ENCODE measurements at places on chromosomes 3 and 15. TPM values are rescaled to one million over a fixed set of nuclear protein-coding genes. Genes with fewer than 3 reads are reported as not detected.
A peak's percentile ranks its signal among the peaks of the same experiment; 100 is the strongest.

The GOLGA6A gene
- not detected for total RNA-seq

The EFCAB12 gene
- 1.1 TPM for total RNA-seq

The RNF111 gene
- 31.8 TPM for total RNA-seq

The NOX5 gene
- 0.19 TPM for total RNA-seq

The PLA2G4D gene
- not detected for total RNA-seq

The SPINK8 gene
- not detected for total RNA-seq

The GXYLT2 gene
- 8.4 TPM for total RNA-seq

DNA sequence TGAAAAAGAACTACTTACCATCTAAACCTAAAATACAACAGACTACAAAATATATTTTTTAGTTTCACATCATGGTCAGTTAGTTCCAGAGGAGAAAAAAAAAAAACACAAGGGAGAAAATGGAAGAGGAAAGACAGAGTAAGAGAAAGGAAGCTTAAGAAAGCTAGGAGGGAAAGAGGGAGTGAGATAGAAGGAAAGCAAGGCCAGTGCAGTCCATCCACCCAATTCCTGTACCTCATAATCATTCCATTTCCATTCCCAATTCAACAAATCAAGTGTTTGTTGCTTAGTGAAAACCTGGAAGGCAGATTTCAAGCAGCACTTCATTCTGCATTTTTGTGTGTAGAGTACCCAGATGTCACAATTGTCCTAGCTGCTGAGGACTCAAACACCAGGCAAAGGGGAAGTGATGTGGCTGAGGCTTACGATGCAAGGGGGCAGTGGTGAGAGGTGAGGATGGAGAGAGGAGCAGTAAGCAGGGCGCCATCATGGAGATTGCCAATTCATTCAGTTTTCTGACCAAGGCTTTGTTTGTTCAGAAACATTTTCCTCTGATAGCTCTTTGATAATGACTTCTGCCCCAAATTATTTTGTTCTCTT, 83.6 kb upstream of the GSK3B start:
- no peak for DNase-seq

DNA sequence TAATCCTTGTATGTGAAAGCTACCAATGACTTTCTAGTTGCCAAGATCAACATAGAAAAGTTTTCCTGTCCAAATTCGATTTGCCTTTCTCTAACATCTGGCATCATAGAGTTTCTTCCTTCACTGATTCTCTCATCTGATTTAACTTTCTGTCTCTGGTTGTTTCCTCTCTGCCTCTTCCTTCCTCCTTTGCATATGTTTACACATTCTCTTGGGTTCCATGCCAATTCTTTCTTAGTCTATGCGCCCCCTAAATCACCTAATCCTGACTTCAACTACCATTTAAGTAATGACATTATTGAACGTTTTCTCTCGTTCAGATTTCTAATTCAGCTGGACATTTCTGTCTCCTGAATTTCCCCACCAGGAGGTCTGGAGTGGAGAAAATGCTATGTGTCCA, 561.9 kb upstream of the TGFBR2 start:
- DNase-seq = no peak

- DNase-seq = no peak
Observed at GRCh38 chr3:109387201-109387600, 49.9 kb upstream of the DPPA4 start.

DNA sequence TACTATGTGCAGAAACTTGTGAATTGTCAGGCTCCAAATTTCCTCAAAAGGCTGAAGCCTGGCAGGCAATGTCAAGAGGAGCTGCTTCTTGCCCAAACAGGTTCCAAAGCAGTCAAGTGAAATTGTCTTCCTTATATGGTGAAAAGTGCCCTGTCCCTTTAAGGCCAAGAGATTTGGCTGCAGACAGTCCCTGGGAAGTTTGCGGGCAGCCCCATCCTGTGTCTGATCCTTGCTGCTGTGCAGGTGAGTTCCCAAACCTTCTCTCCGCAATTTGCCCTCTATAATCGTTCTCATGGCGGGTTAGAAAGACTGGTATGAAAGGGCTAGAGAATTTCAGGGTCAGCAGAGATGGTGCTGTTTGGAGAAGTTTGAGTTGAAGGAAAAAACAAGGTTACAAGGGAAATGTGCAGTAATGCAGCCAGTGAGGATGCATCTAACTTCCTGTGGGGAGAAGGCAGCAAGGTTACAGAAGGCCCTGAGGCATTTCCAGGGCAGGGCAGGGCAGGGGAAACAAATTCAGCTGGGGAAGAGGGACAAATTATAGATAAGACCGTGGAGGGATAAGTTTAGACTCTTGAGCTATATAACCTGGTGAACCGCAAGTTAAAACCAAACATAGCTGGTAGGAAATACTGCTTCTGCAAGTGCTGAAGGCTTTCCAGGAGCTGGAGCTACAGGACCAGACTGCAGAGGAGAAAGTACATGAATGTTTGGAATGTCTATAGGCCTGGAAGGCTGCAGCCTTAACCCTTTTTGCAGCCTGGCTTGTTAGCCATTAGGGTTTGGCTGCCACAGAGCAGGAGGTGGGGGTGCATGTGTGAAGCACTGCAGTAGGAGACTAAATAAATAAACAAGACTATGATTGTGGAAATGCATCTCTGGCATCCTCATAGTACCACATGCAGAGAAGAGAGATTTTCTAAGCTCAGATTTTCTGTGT, 256.2 kb upstream of the IL12A start:
- DNase-seq = no peak

DNA sequence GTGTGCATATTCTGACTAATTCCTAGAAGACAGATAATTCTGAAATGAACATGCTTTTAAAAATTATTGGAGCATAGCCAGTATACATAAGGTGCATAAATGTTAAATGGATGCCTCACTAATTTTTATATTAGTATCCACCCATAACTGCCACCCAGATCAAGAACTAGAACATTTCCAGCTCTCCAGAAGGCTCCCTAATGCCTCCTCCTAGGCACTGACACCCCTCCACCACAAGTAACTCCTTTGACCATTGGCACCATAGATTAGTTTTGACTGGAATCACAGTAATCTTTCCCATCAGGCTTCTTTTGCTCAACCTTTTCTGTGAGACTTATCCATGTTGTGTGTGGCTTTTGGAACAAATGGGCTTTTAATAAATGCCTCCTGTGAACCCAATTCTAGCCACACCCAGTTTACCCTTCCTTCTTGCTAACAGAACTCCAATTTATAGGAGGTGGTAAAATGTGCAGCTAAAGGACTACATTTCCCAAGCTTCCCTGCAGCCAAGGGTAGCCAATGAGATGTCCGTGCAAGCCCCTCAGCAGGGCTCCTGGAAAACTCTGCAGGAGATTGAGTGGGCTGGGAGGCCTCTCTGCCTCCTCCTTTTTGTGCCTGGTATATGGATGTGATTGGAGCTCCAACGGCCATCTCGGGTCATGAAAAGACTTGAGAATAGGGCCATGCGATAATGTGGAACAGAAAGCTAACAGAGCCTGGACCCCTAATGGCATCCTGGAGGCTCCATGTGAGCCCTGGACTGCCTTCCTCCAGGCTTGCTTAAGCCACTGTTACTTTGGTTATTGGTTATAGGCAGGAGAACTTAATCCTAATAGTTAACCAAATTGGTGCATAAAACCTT, 322.6 kb upstream of the TLE3 start:
- DNase-seq = no peak

DNA sequence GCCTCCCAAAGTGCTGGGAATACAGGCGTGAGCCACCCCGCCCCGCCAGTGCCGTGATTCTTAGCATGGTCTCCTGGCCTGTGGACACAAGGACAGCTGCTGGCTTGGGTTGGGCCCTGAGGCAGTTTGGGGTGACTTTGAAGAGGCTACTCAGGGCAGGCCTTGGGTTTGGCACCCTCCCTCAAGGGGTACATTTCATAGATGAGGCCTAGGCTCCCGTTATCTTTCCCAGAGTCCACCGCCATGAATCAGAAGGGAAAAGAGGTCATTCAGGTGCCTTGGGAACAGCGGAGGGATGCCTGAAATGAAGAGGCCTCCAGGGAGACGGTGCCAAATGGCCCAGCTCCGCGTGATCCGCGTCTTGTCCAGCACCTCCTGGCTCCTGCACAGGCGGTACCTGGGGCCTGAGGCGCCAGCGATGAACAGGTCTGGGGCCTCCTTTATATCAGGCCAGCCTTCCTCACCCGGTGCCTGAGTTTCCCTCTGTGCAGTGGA, 9.3 kb downstream of the GNAI2 start:
- no peak for DNase-seq

DNA sequence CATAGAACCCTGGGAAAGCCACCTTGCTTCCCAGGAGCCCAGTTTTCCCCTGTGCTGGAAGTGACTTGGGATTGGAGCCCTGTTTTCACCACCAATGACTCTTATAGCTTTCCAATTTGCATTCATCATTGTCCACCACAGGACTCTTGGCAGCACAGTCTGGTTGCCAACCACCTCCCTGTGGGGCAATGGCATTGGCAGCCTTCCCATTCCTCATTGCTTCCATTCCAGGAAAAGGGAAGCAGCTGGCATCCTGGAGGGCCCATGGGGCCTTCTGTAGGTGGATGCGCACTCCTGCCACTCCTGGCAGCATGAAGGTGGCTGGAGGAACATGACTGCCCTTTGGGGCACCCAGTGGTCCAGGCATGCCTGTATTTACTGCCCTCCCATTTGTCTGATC, 57.7 kb downstream of the FEM1B start:
- DNase-seq = no peak

GRCh38 chr3:69856965-69857705, 117.9 kb downstream of the MITF start:
- DNase-seq = no peak

- peak; percentile 80 for DNase-seq
Observed at GRCh38 chr15:69668963-69669362, 216.3 kb downstream of the RPLP1 start.

- no peak for DNase-seq
Observed at GRCh38 chr3:308597-309321, 112.2 kb downstream of the CHL1 start.
